ENCODE measurements at places on chromosomes 16 and 17.

- no peak for DNase-seq
Observed at GRCh38 chr16:65861131-65861731, 505.3 kb upstream of the CDH5 start.

DNA sequence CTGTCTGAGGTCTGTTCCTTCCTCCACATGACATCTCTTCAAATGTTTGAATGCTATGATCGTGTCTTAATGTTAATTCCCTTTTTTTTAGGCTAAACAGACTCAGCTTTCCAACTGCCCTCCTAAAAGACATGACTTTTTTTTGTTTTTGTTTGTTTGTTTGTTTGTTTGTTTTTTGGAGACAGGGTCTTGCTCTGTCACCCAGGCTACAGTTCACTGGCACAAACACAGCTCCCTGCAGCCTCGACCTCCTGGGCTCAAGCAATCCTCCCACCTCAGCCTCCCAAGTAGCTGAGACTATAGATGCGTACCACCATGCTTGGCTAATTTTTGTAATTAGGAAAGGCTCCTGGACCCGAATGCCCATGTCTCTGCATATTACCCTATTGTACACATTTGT, 176.5 kb downstream of the ABCA8 start:
- no peak for DNase-seq

DNA sequence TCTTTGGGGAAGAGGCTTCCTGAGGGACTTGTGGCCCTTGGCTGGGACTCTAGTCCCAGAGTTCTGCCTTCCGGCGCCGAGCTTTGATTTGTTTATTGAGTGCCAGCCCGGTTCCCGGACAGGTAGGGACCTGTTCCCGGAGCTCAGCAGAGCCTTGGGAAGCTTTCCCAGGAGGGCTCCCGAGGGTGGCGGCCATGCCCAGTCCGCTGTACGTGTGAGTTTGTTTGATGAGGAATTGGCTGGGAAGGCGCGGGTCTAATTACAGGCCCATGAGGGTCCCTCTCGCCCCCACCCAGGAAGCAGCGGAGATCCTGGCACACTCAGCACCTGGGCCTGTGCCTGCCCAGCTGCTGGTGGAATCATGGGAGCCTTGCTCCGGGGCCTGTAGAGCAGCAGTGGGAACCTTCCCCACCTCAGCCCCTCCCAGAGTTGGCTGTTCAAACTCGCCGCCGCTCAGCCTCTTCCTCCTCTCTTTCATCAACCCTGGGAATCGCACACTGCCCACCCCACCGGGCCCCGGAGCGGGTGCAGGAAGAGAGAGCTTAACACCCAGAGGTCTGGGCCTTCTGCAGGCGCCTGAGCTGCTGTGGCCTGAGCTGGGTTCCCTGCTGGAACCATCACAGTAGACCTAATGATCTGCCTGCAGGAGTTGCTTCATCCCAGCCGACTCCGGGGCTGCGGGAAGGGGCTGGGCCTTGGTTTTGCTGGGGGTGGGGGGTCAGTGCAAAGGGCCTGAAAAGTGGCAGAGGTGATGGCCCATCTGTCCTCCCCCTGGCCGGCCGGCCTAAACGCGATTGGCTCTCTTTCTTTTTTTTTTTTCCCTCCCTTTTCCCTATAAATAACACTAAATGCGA, 313.7 kb downstream of the SEC14L1 start:
- DNase-seq = no peak

GRCh38 chr17:51454456-51454978, 194.2 kb downstream of the UTP18 start:
- no peak for DNase-seq

- DNase-seq = no peak
Observed at GRCh38 chr17:79691931-79692330, 38.8 kb upstream of the ENPP7 start.

DNA sequence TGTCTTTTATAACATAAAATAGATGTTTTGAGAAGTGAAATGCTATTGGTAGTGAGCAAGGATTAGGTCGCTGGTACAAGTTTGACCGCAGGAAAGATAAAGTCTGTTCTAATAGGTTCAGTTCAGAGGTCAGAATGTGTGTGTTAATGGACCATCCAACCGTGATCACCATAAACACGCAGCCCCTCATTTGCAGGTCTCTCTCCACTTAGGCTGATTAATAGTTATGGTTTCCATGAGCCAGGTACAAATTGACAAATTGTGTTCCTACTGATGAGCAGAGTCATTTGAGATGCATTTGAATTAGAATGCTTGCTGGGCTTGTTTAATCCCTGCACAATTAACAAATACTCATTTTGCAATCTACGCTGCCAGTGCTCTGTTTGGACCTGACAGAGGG, 318.1 kb upstream of the GOT2 start:
- no peak for DNase-seq

- no peak for DNase-seq
Observed at GRCh38 chr17:82086941-82087906, 10.8 kb downstream of the FASN start.

GRCh38 chr16:56197192-56197992, 6.1 kb downstream of the GNAO1 start:
- DNase-seq = no peak

GRCh38 chr17:79728169-79728907, 2.4 kb upstream of the ENPP7 start:
- DNase-seq = peak; percentile 64

- DNase-seq = no peak
Observed at GRCh38 chr17:15482476-15482875, 15.1 kb upstream of the CDRT4 start.

GRCh38 chr17:21452377-21453143, 76.4 kb downstream of the KCNJ12 start:
- DNase-seq = peak; percentile 4

GRCh38 chr17:69232650-69233049, 4.0 kb upstream of the ABCA10 start:
- no peak for DNase-seq

GRCh38 chr16:57092786-57093411, 516 bp downstream of the CPNE2 start:
- no peak for DNase-seq

DNA sequence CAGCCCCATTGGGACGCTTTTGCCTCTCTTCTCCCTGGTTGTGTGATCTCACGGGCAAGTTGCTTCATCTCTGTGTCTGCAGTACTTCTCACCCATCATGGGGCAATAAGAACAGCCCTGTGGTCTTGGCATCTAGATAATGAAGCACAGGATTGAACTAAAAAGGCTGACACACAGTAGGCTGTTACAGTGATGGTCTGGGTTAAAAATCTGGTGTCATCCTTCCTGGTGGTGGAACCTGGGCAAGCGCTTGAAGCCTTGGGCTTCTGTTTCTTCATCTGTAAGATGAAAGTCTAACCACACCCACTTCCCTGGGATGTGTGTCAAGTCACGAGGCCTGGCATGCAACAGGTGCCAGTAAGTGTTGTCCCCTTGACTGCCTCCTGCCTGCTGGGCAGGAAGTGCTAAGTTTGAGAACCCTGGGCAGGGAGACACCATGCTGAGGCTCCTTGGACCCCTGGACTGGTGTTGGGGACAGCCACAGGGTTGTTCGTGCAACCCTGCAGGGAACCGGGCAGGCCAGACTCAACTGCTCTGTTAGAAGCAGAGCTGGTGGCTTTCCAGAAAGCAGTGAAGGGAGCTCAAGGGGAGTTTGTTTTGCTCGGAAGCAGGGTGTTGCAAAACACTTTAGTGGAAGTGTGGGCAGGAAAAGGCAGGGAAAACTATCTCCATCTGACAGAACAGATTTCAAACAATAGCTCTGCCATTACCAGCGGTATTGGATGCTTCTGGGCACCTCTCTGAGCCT, 5.9 kb upstream of the MAP2K3 start:
- no peak for DNase-seq

DNA sequence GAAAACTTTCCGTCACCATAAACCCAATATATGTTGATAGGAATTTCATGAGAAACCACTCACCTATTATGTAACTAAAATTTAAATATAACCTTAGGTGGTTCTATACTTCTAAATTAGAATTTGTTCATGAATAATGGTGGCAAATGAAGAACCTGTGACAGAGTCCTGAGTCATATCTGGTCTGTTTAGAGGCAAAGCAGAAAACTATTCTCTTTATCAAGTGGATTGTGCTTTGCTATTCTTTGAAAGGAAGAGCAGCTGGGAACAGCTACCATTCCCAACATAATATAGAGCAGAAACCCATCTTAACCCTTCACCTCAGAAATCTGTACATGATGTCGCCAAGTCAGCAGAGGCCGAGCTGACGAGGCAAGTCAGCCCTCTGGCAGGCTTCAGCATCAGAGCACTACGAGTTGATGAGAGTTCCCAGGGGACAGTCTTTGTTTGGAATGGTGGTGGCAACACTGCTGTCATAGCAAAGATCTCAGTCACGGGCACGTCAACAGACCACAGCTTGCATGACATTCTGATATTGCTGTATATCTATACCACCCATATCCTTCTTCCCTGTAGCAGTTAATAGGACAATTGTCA, 631.9 kb upstream of the CA10 start:
- no peak for DNase-seq

DNA sequence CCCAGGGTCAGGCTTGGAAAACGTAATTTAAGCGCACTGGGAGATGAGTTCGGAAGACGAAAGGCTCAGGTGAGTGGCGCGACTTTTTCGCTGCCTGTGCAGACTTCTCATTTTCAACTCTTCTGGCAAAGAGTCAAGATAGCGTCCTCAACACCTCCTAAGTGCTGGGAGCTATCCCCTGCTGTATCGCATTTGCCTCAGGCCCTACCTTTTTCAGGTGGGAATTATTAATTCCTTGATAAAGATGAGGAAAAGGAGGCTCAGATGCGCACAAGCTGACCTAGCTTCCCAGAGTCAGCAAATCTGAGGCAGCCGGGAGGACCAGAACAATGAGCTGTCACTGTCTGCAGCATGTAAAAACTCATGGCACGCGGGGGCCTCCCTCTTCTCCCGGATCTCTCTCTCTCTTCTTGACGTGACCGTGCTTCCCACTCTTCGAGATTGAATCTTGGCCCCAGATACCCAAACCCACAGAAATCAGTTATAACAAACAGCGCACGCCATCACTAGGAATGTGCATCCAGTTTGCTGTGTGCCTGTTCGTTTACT, 512 bp upstream of the ADAMTS18 start:
- DNase-seq = no peak

DNA sequence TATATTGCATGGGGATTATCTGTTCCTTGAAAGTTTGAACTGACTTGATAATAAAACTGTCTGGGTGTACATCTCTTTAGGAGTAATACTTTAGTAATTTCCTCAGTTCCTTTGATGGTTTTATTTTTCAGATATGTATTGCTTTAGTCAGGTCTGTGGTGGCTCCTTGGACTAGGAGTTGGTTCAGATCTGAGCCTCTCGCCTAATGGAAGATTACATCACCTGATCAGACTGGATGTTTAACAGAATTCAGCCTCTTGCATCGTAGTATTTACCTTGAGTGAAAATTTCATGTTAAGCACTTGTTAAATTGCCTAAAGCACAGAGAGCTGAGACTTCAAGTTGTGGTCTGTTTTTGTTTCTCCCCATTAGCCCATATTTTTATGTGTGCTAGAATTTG, 267.3 kb downstream of the MAP2K4 start:
- DNase-seq = no peak

- DNase-seq = no peak
Observed at GRCh38 chr16:5490499-5490898, 392.9 kb upstream of the EEF2KMT start.

DNA sequence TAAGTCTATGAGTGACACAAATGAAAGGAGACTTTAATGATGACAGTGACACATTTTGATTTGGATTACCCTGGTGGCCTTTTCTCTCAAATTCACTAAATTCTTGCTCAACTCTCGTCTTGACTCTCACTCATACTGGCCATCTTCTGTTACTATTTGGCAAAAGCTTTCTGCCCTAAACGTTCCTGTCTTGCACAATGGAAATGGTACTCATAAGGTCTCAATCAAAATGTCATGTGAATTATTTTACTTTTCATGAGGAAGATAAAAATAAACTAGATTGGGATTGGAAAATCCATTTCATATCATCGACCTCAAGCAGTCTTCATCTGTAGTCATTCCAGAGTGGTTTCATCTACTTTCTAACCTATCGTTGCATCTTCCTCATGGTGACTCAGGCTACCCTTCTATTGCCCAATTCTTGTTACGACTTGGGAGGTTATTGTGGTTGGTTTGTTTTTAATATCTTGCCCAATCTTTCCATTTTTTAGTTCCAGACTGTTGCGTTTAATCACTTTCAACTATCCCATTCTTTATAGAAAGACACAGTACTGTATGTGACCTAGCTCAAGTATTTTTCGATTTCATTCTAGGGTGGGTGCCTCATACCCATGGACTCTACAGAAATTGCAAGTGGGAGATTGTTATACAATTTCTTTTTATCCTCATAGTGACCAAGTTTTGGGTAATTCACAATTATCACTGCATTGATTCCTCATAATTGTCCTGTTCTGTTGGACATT, 317.2 kb upstream of the KCNJ16 start:
- DNase-seq = peak; percentile 98

DNA sequence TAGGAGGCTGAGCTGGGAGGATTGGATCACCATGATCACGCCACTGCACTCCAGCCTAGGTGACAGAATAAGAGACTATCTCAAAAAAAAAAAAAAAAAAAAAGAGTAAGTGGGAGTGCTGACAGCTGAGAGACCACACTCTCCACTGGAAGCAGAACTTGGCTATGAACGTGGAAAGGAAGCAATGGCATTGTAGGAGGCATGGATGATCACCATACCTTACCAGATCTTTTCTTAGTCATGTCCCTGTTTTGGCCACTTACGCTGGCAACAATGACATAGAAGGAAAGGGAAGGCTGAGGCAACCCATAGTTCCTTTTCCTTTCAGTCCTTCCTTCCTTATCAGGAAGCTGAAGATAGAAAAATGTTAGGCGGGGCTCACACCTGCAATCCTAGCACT, 3.7 kb upstream of the ATP1B2 start:
- DNase-seq = no peak

- DNase-seq = no peak
Observed at GRCh38 chr16:12193692-12194091, 217.2 kb downstream of the SNX29 start.

- DNase-seq = no peak
Observed at GRCh38 chr16:61471737-61472136, 564.5 kb downstream of the CDH8 start.

DNA sequence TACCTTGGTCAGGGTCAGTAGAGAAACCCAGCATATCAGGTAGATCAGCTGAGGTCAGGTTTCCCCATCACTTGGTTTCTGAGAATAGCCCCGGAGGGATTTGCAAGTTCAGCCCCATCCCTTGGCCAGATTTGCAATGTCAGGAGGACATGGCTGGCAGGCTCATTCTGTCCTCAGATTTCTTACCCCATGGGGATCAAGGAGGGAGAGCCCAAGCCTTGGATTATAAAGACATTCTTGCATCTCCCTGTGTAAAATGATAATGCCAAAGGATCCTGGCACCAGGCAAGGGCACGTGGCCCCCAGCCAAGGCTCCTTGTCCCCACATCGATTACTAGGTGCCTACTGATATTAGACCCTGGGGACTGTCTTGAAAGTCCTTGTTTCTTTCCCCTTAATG, 53.2 kb downstream of the MYH3 start:
- DNase-seq = no peak

- no peak for DNase-seq
Observed at GRCh38 chr16:27628241-27628942, 78.4 kb downstream of the KATNIP start.

GRCh38 chr16:79429381-79430190, 171.0 kb downstream of the MAF start:
- no peak for DNase-seq

- DNase-seq = no peak
Observed at GRCh38 chr16:85940214-85940613, 41.3 kb downstream of the IRF8 start.

All from AG09309 (cell line).